NCI-H1048 (cell line): ENCODE measurements at places on chromosomes 13 and 19.

- no peak for DNase-seq
Observed at GRCh38 chr19:570937-571565, 1.3 kb upstream of the BSG start.

DNA sequence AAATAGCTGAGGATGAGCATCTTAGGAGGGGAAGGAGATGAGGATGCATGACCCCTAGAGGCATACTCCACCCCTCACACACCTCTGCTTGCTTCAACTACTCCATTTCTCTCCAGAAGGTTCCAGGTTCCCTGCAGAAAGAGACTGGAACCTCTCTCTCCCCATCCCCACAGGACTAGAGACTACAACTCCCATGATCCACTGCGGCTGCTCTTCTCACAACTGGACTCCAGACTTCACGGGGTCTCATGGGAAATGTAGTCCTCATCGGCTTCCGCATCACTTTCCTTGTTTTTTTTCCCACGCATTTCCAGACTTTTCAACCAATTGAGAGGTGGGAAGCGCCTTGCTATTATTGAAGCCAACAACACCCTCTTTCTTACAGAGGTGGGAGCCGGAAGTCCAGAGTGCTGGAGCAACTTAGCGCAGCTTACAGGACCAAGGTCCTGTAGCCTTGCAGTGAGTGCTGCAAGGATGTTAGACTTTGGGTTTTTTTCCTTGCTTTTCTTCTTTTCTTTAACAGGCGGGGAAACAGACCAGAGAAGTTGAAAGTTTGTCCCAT lies 13.9 kb upstream of the CACNG6 start:
- DNase-seq, result peak; percentile 42

GRCh38 chr19:3176715-3177501 lies 1.7 kb upstream of the S1PR4 start:
- DNase-seq, result no peak

DNA sequence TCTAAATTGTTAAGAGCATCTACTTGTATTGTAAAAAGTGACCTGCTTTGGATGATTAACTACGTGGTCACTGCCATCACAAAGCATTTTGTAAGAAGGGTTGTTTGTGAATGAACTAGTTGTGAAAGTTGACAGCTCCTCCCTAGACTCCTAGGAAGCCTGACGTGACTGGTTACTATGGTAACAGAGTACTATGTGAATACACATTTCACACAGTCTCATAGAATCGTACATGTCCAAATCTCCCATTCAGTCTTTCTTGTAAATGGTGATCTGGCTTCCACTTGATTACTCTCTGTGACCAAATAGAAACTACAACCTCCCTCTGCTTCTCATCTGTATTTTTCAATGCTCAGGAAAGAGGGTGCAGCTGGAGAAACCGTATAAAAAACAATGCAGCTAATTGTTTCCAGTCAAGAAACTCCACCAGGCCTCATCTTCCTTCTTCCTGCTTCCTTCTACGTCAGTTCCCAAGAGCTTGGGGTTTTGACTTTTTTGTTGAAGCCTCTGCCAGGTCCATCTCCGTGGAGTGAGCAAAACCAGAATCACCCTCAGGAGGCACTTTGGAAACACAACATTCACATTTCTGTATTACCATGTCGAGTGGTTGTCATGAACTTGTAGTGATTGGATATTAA lies 83.4 kb downstream of the GPC6 start:
- DNase-seq, result no peak

DNA sequence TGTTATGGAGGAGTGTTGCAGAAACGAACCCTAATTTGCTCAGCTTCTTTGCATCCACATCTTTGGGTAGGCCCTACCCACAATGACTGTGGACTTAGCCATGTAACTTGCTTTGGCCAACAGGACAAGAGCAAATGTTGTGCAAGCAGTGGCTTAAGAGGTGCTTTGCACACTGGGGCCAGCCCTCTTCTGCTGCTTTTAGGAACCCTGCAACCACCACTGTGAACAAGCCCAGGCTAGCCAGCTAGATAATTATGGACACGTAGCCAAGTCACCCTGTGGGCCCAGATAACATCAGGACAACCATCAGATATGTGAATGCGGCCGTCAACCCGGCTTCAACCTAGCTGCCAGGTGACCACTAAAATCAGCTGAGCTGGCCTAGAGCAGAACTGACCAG lies 17.1 kb downstream of the C19orf47 start:
- no peak for DNase-seq

GRCh38 chr19:3826163-3826562 lies 40.0 kb upstream of the MATK start:
- no peak for DNase-seq

- no peak for DNase-seq
Observed at GRCh38 chr19:51031880-51032225, 2.9 kb downstream of the KLK12 start.

DNA sequence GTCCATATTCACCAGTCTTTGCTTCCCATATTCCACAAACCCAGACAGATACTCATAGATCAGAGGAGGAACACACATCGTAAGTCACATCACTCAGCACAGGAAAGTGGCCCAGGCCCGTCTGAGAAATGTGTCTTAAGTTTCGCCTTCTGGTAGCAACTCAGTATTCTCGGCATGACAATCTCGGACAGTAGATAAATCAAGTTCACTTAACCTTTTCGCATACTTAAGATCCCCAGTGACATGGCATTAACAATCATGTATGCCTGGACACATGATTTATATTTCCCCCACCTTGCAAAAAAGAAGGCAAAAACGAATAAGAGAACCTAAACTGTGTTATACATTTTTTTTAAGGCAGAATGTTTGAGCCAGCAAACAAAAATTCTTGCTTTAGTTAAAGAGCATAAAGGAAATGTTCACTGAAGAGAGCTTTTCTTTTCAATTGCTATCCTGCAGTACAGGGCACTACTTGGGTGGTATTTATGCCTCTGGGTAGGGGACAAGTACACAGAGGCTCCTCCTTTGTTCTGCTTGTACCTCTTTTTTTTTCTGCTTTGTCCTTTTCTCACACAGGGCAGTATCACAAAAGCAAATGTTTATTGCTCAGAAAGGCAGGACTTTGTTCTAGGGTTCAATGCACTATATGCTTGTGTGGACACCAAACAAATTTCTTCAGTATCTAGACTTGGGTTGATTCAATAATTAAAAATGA lies 360.6 kb downstream of the TDRD3 start:
- no peak for DNase-seq

DNA sequence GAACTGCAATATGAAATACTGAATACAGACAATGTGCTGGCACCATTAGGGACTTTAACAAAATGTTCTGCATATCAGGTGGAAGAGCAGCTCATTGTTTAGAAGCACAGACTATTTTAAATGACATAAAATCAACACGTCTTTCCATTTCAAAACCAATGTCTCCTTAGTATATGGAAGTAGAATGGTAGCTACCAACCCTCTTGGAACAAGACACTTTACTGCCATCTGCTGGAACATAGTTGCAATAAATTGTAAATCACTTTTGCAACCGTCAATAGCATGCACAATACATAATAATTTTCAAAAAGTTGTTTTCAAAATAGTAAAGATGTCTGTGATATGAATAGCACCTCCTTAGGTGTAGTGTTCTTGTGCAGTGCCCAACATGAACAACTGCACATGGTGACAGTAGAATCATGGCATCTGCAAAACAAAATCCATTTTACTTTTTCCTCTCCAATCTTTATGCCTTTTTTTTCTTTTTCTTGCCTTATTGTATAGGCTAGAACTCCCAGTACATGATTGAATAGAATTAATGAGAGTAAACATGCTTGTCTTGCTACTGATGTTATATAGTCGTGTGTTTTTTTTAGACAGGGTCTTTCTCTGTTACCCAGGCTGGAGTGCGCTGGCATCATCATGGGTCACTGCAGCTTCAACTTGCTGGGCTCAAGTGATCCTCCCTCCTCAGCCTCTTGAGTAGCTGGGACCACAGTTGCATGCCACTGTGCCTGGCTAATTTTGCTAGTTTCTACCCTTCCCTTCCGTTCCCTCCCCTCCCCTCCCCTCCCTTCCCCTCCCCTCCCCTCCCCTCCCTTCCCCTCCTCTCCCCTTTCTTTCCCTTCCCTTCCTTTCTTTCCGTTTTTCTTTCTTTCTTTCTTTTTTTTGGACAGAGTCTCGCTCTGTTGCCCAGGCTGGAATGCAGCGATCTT lies 7.8 kb upstream of the LYPD5 start:
- peak; percentile 38 for DNase-seq

- DNase-seq, result no peak
Observed at GRCh38 chr13:40958655-40959054, 60.5 kb downstream of the ELF1 start.

DNA sequence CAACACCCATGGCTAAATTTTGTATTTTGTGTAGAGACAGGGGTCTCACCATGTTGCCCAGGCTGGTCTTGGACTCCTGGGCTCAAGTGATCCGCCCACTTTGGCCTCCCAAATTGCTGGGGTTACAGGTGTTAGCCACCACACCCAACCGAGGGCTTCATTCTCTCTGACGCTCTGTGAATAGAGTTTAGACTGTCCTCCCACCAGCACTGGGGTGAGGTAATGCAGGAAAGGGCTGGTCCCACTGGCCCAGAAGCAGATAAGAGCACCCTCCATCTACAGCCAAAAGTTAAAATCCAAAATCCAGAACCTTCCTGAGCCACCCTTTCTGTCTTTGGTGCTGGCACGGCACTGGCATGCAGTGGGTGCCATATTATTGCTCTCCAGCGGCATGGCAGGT lies 31.8 kb upstream of the HOMER3 start:
- no peak for DNase-seq

DNA sequence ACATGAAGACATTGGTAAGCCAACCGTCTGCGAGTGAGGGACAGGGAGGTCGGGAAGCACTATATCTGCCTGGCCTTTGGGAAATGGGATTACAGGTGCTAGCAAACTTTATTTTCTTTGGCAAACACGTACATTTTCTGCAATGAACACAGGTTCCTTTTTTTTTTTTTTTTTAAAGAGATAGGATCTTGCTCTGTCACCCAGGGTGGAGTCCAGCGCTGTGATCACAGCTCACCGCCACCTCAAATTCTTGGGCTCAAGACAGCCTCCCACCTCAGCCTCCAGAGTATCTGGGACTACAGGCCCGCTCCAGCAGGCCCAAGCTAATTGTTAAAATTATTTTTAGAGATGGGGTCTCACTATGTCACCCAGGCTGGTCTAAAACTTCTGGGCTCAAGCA lies 24.2 kb downstream of the ELAVL1 start:
- no peak for DNase-seq

- DNase-seq, result no peak
Observed at GRCh38 chr13:41241626-41242025, 21.8 kb downstream of the MTRF1 start.

- no peak for DNase-seq
Observed at GRCh38 chr13:103140001-103140671, 73.9 kb upstream of the SLC10A2 start.

DNA sequence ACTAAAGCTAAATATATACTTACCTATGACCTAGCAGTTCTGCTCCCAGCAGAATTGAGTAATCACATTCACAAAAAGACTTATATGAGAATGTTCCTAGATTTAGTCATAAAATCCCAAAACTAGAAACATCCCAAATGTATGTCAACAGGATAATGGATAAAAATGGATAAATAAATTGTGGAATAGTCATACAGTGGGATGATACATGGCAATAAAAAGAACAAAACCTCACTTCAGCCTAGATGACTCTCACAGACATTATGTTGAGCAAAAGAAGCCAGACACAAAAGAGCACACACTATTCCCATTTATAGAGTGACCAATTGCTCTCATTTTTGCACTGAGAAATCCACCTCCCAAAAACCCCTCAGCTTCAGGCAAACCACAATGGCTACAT lies 352.4 kb upstream of the HTR2A start:
- no peak for DNase-seq
